Tongue (tissue), 3 donors: ENCODE measurements at places on chromosomes 5 and 9. TPM values are rescaled to one million over a fixed set of nuclear protein-coding genes. Genes with fewer than 3 reads are reported as not detected.

GRCh38 chr9:134517069-134517680, 124.4 kb upstream of the COL5A1 start:
- no peak for DNase-seq

GRCh38 chr5:146003852-146004251, 67.5 kb downstream of the SH3RF2 start:
- DNase-seq = no peak

GRCh38 chr5:33810491-33811120, 81.2 kb downstream of the ADAMTS12 start:
- DNase-seq = no peak

DNA sequence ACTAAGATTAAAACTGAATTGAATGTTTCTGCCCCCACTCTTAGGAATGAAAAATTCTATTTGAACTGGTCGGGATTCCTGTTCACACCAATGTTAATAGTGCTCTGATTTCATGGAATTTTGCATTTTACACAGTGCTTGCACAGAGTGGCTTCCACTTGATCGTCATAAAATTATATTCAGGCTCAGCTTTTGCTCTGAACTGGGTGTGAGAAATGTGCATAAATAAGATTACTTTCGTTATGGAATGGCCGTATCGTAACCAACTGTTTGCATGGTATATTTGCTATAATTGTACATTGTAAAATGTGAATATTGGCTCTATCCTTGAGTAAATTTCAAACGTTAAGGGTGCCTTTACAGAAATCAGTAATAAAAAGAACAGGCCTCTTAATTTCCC, 240.9 kb downstream of the RFK start:
- no peak for DNase-seq

DNA sequence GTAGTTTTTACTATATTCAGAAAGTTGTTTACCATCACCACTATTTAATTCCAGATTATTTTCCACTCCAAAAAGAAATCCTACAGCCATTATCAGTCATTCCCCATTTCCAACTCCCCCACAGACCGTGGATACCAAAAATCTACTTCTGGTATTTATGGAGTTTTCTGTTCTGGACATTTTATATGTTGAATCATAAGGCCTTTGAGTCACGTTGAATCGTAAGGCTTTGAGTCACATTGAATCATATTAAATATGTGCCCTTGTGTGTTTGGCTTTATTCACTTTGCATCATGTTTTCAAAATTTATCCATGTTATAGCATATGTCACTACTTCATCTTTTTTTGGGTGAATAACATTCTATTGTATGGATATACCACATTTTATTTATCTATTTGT, 454.1 kb upstream of the NUDT12 start:
- DNase-seq = no peak

Gene FOXD4L4
- not detected for total RNA-seq

- peak; percentile 68 for DNase-seq
These were observed 503 bp upstream of the GDNF start for GRCh38 chr5:37840053-37841034.

DNA sequence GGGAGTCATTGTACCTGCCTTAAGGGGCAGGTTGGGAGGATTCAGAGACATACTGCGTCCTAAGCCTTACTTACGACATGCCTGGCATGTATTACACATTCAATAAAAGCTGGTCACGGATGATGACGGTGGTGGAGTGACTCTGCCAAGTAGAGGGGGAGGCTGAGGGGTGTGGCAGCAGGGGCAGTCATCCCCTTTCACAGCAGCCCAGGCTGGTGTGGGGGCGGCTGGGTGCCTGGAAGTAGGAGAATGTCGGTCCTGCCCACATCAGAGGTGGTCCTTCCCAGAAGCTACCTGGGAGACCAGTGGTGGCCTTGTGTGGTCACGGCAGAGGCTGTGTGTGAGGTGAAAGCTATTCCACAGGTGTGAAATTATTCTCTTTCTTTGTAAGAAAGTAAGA, 8.9 kb downstream of the ZBTB34 start:
- DNase-seq = no peak

- no peak for DNase-seq
These were observed 6.5 kb downstream of the ERGIC1 start for GRCh38 chr5:172840432-172841154.

Gene SLC1A1
- total RNA-seq = 1.5 TPM

DNA sequence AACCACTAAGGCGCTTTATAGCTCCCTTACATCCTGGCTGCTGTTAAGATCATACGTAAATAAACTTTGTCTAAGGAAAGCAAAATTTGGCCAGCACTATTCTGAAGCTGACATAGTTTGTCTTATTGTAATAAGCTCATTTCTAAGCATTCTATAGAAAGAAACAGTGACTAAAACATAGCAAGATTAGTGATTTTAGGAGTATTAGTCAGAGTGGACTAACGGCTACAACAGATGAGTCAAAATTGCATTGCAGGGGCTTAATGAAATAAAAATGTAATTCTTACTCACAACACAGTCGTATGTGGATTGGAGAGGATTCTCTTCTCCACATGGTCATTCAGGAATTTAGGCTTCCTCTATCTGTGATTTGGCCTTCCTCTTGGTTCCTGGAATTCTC, 347.6 kb downstream of the GADD45G start:
- DNase-seq = no peak

- DNase-seq = no peak
These were observed 678.3 kb upstream of the CHD1 start for GRCh38 chr5:99607124-99607523.

Gene FBLL1
- total RNA-seq = 6.9 TPM

DNA sequence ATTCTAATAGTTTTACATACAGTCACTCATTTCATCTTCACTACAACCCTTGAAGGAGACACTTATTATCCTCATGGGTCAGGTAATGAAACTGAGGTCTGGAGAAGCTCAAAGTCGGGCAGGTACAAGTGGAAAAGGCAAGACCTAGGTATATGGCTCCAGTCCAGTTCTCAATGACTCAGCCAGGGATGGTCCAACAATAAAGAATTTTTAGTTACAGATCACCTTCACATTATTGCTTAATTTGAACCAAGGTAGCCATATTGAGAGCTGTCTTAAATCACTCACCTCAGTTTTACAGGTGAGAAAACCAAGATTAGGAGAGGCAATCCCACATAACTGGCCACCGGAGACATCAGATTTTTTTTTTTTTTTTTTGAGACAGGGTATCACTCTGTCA, 55.4 kb downstream of the PTPN3 start:
- DNase-seq = no peak

DNA sequence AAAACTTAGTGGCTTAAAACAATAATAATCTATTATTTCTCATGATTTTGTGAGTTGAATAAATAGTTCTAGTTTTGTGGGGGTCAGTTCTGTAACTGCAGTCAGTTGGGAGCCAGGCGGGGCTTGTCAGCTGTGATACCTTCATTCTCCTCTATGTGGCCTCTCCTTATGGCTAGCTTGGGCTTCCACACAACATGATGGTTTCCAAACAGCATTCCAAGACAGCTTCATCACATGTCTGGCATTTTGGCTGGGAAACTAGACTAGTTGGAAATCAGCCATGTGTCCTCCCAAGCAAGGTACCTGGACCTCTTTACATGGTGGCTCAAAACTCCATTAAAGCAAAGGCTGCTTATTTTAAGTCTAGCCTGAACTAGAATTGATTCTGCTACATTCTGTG, 61.4 kb upstream of the RANBP3L start:
- no peak for DNase-seq

Gene IL4
- total RNA-seq = not detected

Gene PHPT1
- 54.4 TPM for total RNA-seq

DNA sequence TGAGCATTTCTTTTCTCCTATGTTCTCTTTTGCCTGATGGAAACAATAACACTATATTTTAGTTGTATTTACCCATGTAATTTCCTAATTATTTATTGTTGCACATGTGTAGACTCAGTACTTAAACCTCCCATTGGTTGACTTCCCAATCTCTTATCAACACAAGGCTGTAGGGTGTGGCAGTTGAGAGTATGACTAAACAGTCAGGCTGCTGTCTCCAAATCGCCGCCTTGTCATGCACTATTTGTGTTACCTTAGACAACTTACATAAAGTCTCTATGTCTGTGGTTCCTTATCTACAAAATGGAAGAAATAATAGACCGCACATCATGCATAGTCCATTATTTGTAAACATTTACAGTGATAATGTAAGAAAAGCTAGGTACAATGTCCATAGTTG, 68.9 kb upstream of the EFNA5 start:
- no peak for DNase-seq

- no peak for DNase-seq
These were observed 12.1 kb downstream of the LYRM7 start for GRCh38 chr5:131182839-131183238.

- DNase-seq = no peak
These were observed 691.2 kb downstream of the TAF11L14 start for GRCh38 chr5:18325431-18325830.

Gene SPINK6
- not detected for total RNA-seq

DNA sequence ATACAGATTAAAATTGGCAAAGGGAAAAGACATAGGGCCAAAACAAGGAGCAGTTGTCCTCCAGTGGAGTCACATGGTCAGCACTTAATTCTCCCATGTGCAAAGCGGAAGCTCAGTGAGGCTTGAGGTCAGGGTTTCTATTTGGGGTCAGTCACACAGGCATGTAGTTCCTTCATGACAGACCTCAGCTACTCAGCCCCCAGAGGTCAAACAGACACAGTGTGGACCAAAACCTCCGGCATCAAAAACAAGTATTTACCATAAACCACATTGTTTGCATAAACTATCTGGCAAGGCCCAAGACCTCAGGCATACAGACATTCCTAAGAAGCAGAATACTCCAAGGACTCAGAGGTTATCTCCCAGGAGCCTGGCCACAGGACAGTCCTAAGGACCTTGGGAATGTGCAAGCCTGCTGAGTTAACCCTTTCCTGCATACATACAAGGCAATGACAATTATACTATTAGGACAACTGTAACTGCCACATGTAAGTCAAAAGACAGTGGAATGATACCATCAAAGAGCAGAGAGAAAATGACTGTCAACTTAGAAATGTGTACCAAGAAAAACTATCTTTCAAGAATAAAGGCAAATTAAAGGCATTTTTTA, 28.7 kb upstream of the FNIP1 start:
- no peak for DNase-seq

Gene OR1J2
- total RNA-seq = not detected

- peak; percentile 63 for DNase-seq
These were observed 87.5 kb downstream of the SECISBP2 start for GRCh38 chr9:89405826-89406225.

GRCh38 chr5:162068412-162068811, 839 bp downstream of the GABRG2 start:
- peak; percentile 73 for DNase-seq

Gene ZFP37
- total RNA-seq = 8.9 TPM

GRCh38 chr5:132059696-132060500, 557 bp upstream of the IL3 start:
- DNase-seq = no peak

Gene TAS2R1
- total RNA-seq = not detected
